ENCODE measurements at places on chromosomes 11 and 22. TPM values are rescaled to one million over a fixed set of nuclear protein-coding genes. Genes with fewer than 3 reads are reported as not detected.

DNA sequence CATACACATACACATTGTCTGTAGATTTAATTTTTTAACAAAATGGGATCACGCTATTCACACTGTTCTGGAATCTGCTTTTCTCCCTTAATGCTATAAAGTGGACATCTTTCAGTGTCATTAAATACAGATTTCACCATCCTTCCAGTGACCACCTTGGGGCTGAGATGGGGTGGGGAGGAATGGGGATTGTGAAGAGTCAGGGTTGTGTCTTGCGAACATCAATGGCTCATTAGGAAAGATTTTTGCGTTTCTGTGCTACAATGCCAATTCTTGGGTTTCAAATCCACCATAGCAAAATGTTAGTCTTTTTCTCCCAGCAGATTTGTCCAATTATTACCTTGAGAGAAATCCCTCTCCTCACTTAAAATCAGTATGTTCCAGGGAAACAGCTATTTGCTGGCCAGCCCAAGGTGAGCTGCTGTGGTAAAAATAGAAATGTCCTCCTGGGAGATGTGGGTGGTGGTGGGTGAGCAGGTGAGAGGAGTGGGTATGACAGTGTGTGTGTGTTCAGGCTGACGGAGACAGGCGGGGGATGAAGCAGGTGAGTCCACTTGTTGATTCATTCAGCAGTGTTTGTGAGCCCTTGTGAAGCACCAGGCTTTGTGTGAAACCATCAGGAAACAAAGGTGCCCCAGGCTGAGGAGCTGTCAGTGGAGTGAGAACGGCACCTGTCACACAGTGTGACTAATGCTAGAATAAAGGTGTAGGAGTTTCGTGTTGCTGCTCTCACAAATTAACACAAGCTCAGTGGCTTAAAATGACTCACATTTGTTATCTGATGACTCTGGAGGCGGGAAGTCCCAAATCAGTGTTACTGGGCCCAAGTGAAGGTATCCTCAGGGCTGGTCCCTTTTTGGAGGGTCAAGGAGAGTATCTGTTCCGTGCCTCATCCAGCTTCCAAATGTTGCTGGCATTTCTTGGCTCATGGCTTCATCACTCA, 1.7 kb upstream of the CBX6 start:
- no peak for DNase-seq

TECTA gene
- 0.20 TPM for total RNA-seq

KRTAP5-2 gene
- total RNA-seq = not detected

- no peak for DNase-seq
Observed at GRCh38 chr11:14181121-14181520, 177.9 kb downstream of the RRAS2 start.

SGSM1 gene
- 3.3 TPM for total RNA-seq

ART1 gene
- total RNA-seq = not detected

OR4D11 gene
- not detected for total RNA-seq

GDPD4 gene
- total RNA-seq = not detected

DNA sequence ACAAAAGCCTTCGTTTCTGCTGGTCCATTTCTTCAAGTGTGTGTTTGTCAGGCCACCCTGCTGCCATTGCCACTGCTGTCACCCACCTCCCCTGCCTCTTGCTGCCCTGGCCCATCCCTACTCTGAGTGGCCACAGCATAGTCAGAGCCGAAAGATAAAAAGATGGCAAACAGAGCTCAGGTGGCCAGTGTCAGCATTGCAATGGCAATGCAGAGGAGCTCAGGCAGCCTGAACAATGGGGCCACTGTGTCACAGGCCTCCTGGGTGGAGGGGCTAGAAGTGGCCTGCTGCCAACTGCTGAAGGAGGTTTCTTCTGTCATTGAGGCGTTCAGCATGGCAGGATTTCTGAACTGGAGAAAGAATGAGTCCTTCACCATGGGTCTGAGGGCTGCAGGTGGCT, 137.1 kb downstream of the CSNK2A3 start:
- DNase-seq = no peak

DNA sequence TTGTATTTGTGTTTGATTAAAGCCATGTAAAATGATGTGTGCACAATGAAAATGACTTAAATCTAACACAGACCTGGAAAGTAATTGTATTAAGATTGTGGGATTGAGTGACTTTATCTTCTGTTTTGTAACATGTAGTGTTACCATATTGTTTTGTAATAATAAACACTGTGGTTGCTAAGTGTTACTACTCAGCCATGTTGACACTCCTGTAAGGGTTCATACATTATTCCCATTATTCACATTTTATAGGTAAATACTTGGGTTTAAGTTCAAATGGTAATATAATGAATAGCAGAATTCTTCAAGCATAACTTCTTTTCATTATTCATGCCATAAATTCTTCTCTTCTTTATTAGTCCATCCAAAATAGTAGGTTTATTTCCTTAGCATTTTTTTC, 69.0 kb downstream of the ZC3H12C start:
- no peak for DNase-seq

MIAT gene
- 1.5 TPM for total RNA-seq

DNA sequence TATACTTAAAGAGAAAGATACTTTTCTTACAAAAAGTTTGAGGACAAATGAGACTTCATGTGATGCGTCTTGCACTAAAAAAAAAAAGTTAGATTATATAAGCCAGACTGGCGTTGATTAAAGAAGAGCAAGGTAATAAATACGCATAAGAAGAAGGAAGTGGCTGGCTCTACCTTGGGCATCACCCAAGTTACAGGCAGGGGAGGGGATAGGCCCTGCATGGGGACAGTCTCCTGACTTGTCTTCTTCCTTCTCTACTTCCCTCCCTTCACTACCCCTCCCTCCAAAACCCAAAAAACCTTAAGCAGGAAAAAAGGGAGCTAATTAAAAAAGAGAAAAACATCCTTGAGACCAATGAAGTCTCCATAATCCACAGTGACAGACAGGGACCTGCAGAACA, 22.3 kb upstream of the TMA7B start:
- no peak for DNase-seq

DNA sequence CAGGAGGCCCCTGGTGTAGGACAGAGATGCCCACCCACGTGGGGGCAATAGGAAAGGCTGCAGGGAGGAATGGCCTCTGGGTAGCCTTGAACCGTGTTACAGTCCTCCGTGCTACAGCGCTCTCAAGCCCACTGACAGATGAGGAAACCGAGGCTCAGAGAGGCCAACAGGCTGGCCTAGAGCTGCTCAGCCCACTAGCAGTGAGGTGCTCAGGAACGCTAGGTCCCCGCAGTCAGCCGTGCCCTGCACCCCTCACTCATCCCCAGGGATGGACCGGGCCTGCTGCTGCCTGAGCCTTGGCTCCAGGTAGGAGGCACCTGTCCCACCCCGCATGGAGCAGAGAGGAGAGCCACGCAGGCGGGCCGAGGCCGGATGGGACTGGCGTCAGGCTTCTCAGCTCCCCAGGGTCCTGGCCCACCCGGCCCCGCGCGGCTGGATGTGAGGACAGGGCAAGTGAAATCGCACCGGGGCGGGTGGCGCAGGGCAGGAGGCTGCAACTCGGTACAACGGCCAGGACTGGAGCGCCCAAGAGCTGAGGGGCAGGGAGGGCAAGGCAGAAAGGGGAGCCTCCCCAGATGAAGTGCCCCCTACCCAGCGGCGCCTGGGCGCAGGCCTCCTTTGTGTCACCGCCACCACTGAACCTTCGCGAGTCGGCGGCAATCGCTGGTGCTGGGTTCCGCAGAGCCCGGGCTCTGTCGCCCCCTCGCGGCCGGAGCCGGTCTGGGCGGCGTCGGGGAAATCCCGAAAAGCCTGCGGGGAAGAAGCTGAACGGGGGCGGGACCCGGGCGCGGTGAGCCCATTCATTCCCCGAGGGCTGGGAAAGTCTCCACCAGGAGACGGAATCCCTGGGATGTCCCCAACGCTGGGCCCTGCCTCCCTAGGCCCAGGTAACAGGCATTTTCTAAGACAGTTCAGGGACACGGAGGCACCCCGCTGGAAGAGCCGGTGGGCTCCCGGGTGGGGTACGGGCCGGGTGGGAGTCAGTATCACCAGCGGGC, 8.4 kb upstream of the SLC2A11 start:
- peak; percentile 88 for DNase-seq

DNA sequence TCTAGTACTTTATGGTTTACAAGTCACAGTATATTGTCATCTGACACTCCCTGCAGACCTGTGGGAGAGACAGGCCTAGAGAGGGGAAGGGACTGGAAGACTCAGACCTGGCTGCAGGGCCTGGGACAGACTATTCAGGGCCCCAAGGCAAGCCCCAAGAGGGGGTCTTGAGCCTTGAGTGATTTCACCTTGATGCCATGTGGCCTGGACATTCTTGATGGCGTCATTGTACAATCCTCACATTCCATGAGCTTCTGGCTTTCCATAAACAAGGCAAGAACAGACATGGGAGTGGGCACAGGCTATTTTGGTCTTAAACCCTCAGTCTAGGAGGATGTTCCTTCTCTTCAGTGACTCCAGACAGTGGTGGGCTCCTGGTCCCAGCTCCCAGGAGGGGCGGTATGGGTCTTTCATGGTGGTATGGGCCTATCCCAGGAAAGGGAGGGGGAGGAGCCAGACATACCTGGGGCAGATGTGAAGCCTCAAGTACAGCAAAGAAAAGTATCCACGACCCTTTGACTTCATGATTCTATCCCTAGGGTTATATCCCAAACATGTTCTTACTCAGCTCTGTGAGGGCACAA, 1.8 kb upstream of the TBC1D10A start:
- DNase-seq = no peak

DNA sequence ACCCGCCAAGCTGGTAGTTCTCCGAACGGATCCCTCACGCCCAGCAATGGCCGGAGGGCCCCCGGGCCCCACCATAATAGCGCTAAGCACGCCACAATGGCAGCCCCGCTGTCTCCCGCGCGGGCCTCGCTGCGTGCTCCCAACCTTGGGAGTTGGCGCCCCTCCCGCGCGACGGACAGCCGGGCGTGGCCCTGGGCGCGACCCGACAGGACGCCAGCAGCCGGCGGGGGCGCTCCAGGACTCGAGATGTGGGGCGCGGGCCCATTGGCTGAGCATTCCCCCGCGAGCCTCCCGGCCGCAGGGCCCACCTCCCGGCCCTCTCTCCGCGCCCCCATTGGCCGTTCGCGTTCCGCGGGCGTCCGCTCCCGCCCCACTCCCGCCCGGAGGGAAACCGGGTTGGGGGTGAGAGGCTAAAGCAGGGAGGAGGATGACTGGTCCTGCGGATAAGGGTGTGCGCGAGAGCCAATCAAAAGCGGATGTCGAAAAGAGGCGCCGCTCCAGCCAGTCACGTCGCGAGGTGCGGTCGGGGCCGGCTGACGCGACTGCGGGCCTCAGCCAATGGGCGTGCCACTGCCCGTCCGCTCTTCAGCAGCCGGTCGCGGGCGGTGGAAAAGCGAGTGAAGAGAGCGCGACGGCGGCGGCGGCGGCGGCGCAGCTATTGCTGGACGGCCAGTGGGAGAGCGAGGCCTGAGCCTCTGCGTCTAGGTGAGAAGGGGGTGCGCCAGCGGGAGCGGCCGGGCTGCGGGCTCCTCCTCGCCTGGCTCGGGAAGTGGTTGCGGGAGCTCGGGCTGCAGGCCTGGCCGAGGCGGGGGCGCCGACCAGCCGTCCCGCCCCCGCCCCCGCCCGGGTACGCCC, at the start of gene FAR1:
FAR1 (plus strand) TSS at position 567 of the 855 bp plus-strand sequence. CDS start 26,098 bp downstream, outside the sequence.
- DNase-seq = peak; percentile 98

DNA sequence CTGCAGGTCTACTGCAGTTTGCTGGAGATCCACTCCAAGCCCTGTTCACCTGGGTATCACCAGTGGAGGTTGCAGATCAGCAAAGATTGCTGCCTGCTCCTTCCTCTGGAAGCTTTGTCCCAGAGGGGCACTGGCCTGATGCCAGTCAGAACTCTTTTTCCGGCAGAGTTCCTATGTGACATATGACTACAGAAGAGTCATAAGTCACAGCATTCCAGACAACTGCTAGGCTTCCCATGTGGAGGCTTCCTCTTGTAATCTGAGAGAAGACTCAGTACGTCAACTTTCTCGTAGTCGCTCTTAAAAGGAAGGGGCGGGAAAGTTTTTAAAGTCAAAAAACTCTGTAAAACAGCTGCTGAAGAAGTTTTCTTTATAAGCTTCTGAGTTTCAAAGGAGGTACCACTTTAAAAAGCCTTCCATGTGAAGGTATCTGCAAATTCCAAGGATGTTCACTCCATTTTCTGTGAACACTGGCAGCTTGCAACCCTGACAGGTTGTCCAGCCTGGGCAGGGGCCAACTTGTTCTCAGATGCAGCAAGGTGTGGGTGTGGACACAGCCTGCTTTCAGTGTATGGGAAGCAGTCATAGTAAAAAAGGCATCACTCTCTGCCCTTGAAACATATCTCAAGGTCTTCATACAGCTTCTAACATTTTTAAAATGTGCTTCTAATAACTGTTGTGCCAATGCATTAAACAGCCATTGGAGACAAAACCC, 97.8 kb downstream of the ME3 start:
- DNase-seq = no peak

- no peak for DNase-seq
Observed at GRCh38 chr11:47000033-47000432, 63.5 kb downstream of the CSTPP1 start.

OR8A1 gene
- total RNA-seq = not detected

DNA sequence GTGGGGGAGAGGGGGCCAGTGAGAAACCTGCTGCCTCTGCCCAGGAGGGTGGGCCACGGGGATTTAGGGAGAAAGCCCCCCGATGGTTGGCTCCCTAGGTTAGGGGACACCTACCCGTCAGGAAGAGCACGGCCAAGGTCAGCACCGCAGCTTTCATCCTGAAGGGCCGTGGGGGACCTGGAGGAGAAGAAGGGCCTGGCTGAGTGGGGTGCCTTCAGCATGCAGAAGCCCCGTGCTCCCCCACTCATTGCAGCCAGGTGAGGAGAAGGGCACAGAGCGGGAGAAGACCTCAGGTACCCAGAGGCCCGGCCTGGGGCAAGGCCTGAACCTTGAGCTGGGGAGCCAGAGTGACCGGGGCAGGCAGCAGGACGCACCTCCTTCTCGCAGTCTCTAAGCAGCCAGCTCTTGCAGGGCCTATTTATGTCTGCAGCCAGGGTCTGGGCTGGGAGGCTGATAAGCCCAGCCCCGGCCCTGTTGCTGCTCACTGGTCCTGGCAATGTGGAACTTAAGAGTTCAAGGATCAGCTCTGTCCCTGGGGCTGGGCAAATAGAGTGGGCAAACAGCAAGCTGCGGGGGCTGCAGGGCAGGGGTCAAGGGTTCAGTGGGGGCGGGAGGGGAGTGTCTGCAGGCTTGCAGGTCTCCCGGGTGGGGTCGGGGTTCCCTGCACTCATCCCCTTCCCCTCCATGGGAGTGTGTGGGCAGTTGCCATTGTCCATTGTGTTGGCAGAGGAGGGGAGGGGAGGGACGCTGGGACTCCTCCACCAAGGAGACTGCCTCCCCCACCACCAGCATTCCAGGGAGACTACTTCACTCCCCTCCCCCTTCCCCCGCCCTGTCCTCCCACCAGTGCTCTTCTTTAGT, at the start of gene APOA1:
APOA1 (minus strand) TSS at position 392 of the 861 bp plus-strand sequence; CDS start at position 157, 235 bp downstream.
- no peak for DNase-seq

HBE1 gene
- not detected for total RNA-seq

MYO7A gene
- 3.8 TPM for total RNA-seq

GRCh38 chr11:68153742-68154141, 32.6 kb upstream of the CHKA start:
- peak; percentile 52 for DNase-seq

TYR gene
- total RNA-seq = not detected

DNA sequence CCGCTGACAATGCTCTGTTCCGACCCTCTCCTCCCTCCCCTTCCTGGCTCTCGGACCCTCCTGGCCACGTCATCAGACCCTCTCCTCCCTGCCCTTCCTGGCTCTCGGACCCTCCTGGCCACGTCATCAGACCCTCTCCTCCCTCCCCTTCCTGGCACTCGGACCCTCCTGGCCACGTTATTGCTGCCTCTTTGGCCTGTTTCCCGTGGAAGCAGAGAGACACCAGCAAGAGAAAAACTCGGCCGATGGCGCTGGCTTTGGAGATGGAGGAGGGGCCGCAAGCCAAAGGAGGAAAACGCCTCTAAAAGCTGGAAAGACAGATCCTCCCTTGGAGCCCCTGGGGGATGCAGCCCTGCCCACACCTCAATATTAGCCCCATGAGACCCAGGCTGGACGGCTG, 463.3 kb downstream of the BRD1 start:
- DNase-seq = peak; percentile 8

GRCh38 chr22:44391015-44391414, 78.3 kb upstream of the SHISAL1 start:
- no peak for DNase-seq

Data from colonic mucosa (tissue), 4 donors.